ENCODE measurements at places on chromosomes 3 and 15.

DNA sequence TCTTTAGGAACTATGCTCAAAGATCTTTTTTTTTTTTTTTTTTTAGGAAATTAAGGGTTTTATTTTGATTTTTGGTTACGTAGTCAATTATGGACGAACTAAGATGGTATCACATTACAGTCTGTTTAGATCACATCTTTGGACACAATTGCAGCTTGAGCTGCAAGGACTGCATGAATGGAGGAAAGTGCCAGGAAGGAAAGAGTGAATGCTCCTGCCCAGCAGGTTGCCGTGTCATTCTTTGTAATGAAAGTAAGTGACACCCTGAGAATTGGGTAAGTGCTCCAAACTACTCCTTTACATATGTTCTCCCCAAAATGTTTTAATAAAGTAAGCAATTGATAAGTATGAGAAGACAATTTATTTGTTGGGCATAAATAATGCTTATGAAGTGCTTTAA is 716.5 kb upstream of the GOLIM4 start:
- no peak for DNase-seq

- no peak for DNase-seq
These were observed 703.0 kb upstream of the ZNF385D start for GRCh38 chr3:22453906-22454535.

DNA sequence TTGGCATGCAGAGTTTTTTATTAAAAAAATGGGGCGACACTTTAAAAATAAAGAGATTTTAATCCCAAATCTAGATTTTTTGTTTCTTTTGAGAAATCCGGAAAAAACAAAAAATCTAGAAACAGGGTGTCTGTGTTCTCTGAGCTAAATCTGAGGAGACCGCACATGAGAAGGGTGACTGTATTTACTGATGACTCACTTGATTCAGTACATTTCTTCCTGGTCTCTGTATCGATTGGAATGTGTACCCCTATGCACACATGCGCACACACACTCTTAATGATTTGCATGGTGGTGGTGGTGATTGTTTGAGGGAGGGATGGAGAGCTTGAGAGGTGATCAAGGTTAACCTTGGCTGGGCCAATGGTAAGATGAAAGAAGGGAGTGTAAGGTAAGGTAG is 443.1 kb upstream of the THRB start:
- DNase-seq, result no peak

- no peak for DNase-seq
These were observed 13.5 kb downstream of the TMEM44 start for GRCh38 chr3:194619741-194620140.

GRCh38 chr3:83434880-83435587 is 1523.8 kb upstream of the CADM2 start:
- no peak for DNase-seq

DNA sequence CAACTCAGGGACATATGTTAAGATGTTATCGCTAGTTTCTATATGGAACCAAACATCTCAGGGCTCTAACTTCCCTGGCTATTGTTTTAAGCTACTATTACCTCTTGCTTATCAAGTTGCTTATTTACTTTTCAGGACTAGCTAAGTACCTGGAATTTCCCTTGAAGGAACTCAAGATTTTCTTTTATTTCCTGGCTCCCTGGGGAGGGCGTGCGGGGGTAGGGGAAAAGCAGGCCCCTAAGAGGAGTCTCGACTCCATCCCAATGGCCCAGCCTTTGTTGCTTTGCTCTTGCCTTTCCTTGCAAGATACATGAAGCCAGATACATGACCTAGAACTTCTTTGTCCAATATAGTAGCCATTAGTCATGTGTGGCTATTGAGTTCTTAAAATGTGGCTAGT is 76.9 kb upstream of the STXBP5L start:
- no peak for DNase-seq

All from activated T-helper 9 cell treated with anti-CD3 and anti-CD28 coated beads, Interleukin-2, amount 50 U/mL, for 16 hours (primary cell).